Pulmonary artery endothelial cell (primary cell): ENCODE measurements at places on chromosomes 12 and 14.

- no peak for DNase-seq
These were observed 58.9 kb upstream of the RESF1 start for GRCh38 chr12:31900271-31900670.

DNA sequence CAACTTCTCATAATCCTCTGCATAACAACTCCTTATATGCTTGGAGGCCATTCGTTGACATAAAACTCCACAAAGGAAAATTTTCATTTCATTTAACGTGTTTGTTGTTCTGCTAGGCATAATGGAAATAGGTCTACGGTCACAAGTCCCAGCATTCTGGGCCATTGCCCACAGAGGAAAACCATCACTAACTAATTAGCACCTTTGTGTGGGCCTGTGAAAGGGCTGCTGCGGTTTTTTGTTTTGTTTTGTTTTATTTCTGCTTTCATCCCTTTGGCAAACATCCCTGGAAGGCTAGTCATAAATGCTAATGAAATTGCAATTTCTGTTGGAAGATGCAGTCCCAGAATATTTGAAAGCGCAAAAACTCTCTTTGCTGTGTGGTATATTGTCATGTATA is 180.3 kb downstream of the RMST start:
- no peak for DNase-seq

DNA sequence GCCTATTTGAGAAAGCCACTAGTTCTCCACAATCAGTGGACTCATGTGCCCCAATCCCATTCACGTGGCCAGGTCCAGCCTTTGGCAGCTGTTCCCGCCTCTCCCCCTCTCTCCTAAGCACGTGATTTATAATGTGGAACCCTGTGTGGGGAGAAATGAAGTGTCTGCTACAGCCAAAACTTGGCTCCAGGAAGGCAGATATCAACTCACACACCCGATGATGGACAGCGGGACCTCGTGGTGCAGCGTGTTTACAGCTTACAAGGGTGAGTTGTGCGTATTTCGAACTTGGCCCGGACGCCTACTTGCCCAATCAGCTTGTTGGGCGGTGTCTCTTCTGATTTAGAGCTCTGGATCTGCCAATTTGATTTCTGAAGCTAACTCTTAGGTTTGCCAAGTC is 38.1 kb upstream of the FAM181A start:
- DNase-seq = no peak

DNA sequence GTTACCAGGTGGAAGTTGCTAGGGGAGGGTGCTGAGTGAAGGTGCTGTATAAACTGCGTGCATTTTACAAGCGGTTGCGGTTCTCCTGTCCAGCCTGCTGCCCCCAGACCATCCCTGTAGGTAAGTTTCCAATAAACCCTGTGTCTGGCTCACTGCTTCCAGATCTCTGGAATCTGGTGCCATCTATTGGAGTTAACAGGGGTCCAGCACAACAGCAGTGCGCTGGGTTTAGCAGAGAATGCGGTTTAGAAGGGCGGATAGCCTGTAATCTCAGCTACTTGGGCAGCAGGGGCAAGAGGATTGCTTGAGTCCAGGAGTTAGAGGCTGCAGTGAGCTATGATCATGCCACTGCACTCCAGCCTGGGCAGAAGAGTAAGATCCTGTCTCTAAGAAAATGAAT is 4.9 kb downstream of the AACS start:
- no peak for DNase-seq

DNA sequence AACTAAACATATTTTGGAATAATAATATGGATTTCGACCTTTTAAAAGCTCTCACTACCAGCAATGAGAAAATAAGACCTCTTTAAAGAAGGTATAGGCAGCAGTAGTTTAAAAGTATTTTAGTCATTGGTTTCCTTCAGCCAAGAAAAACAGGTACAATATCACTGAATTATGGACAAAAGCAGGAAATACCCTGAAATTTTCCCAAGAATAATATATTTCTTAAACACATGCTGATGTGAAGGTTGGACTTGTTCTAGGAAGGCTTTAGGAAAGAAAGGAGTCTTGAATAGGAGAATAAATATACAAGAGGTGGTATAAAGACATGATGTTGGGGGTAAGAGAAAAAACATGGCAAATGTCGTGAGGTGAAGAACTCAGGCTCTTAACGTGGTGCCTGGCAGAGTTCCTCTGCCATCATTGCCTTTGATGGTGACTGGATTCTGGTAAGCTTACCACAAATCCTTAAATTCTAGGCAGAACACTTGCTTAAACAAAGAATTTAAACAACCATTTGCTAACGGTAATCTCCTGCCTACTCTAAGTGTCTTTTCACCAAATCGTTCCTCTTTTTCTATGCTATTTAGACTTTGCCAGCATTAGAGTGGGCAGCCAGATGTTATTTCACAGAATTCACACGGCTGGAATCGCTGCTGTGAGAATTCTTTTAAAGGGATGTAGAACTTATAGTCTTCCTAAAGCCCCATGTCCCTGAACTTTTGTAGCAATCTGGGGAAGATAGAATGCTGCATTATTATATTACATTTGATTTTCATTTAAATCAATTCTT is 11.9 kb upstream of the NUDT4 start:
- no peak for DNase-seq

- DNase-seq = no peak
These were observed 94.8 kb downstream of the ATF7IP start for GRCh38 chr12:14460212-14460841.

DNA sequence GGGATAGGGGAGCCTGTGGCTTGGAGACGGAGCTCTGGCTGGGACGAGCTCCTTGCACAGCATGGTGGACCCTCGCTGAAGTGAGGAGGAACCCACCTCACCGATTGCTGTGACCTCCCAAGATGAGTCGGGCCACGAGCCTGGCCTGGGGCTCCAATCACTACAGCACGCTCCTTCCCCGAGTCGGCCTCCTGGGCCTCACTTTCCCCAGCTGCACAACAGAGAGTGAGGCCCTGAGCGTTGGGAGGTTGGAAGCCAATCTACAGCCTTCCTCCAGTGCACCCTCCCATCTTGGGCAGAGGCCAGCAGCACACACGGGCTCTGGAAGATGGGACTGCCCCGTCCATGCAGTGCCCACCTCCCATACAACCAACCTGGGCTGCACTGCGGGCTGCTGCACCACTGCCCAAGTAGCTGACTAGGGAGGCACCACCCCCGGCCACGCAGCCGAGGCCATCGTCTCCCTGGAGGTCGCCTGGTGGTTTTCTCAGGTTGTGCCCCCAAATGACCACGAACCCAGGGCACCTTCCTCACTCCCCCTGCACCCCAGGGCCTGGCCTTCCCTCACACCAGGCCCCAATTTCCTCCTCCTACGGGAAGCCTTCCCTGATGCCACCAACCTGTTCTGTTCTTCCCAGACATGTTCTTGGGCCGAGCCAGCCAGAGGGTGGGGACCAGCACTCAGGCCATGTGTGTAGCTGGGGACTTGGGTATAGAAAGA is 152.3 kb upstream of the C14orf180 start:
- DNase-seq = no peak

- DNase-seq = no peak
These were observed 474.3 kb downstream of the ATP23 start for GRCh38 chr12:58415716-58416115.

- DNase-seq = no peak
These were observed 430.2 kb upstream of the TMPO start for GRCh38 chr12:98085046-98085755.

GRCh38 chr12:25959071-25959961 is 834 bp downstream of the RASSF8 start:
- DNase-seq = no peak

DNA sequence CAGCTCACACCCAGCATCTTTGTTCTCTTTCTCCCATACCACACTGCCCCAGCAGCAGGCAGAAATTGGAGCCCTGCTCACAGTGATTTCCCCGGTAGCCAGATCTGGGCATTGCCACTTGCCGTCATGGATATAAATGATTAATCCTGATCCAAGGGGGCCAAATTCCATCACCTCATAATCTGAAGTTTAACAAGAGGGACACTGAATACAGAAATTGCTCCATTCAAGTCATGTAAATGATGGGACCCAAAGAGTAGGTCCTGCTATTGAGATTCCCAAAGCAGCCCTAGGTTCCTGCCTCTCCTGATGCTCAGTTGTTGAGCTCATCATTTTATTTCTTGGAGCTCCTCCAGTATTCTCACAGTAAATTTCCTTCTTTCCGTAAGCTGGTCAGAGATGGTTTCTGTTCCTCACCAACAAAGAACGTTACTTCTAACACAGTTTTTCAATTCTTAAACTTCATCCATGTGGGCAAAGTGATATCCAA is 11.7 kb downstream of the ITPR2 start:
- DNase-seq = no peak

- DNase-seq = peak; percentile 35
These were observed 43.0 kb upstream of the GNPNAT1 start for GRCh38 chr14:52834440-52834842.

GRCh38 chr12:41681898-41682297 is 462.8 kb downstream of the GXYLT1 start:
- DNase-seq = no peak

- no peak for DNase-seq
These were observed 81.4 kb downstream of the FBXO33 start for GRCh38 chr14:39350866-39351265.

- DNase-seq = no peak
These were observed 8.7 kb upstream of the ADCK1 start for GRCh38 chr14:77791225-77791600.

DNA sequence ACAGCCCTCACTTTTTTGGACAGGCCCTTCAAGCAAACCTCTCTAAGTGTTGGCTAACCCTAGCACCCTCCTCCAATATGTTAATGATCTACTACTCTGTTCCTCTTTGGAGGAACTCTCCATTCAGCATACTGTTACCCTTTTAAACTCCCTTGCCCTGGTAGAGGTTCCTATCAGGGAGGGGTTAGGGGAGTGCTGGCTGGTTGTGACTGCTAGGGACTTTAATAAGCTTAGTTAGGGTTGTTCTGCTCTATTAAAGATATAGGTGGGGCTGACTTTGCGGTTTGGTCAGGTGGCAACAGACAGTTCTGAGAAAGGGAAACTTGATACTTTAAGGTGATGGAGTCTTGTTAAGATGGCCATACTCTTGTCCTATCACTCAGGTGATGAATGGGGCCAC is 301.5 kb upstream of the FBXO33 start:
- DNase-seq = no peak

GRCh38 chr14:75236467-75236866 is 42.2 kb upstream of the FOS start:
- DNase-seq = no peak

- DNase-seq = no peak
These were observed 604 bp downstream of the ZNF384 start for GRCh38 chr12:6688543-6688998.

DNA sequence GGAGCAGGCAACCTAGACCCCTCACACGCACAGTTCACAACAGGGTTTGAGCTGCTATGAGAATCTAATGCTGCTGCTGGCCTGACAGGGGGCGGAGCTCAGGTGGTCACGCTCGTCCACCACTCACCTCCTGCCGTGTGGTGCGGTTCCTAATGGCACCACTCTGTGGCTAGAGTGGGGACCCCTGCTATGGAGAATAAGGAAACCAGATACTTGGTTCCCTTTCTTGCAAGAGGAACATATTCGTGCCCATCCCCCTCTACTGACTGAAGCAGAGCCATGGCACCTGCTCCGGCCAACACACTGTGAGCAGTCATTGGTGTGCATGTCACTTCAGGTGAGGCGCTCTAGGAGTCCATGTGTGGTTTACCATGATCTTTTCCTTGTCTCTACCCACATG is 30.4 kb upstream of the RIMBP2 start:
- no peak for DNase-seq

DNA sequence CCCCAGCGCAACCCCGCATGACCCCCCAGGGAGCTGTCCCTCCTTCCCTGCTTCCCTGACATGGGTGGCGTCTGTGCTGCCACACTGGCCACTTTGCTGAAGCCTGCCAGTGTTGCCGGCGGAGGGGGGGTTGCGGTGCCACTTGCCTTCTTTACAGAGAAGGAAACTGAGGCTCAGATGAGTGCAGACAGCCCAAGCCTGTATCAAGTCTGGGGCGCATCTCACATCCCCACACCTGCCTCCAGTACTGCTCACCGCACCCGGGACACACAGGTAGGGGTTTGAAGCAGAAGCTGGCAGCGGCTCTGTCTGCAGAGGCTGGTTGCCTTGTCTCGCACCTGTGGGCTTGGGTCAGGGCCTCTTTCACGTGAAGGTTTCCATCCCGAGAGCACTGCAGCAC is 104.7 kb upstream of the RTL1 start:
- no peak for DNase-seq

- no peak for DNase-seq
These were observed 1.9 kb downstream of the RASAL1 start for GRCh38 chr12:113133666-113134065.

GRCh38 chr14:89667983-89668382 is 250.9 kb upstream of the FOXN3 start:
- no peak for DNase-seq

GRCh38 chr12:133264173-133264572 is 28.5 kb upstream of the ANHX start:
- DNase-seq = no peak

DNA sequence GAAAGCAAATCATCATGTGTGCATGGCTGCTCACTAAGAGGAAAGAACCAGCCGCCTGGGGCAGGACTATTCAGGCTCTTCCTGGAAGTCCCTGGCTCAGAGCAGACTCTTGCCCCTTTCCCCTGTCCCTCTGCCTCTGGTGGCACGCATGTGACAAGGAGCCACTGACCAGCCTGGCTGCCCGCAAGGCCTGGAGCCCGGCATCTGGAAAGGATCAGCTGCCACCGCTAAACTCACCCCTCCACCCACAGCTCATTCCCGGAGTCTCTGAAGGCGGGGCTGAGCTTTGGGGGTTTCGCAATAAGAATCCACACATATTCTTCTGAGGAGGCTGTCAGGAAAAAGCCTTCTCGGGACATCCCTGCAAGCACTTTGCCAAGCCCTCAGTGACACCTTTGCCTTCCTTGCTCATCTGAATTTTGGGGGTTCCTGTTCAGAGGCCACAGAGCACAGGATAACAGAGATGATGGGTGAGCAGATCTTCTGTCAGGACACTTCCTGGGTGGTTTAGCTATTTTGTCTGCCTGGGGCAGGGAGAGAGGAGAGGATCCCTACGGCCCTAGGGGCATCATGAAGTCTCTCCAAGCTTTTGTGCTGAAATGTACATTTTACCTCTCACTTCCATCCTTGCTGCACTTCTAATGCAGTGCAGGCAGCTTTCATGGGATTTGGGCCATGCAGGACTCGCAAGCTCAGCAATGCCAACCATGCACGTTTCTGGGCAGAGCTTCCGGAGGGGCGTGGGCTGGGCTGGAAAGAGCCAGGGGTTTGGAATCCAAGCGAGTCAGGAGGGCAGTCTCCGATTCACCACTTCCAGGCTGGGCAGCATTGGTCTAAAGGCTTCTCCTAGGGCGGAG is 124.8 kb upstream of the MAP1LC3B2 start:
- no peak for DNase-seq

GRCh38 chr12:52601671-52602070 is 408 bp upstream of the KRT72 start:
- no peak for DNase-seq

DNA sequence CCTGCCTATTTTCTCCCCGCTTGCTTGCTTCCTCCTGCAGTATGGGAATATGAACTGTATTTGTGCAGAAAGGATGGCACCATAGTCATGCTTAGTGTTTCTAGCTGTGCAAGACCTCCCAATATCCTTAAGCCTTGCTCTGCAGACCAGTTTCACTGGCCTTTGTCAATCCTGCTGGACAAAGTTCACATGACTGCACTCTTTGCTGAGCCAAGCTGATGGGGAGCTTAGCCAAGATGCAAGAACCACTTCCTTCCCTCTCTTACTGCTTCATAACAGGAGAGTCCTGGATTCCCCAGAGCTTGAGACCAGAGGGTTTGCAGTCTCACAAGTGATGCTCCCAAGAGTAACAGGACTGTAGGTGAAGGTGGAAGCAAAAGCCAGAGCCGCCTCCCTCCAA is 3.8 kb downstream of the ASIC1 start:
- no peak for DNase-seq
